ENCODE measurements at places on chromosomes 4 and X. TPM values are rescaled to one million over a fixed set of nuclear protein-coding genes. Genes with fewer than 3 reads are reported as not detected.

ARHGAP6 gene
- total RNA-seq, result not detected

- DNase-seq, result no peak
Observed at GRCh38 chr4:149766135-149766534, 49.5 kb downstream of the IQCM start.

DNA sequence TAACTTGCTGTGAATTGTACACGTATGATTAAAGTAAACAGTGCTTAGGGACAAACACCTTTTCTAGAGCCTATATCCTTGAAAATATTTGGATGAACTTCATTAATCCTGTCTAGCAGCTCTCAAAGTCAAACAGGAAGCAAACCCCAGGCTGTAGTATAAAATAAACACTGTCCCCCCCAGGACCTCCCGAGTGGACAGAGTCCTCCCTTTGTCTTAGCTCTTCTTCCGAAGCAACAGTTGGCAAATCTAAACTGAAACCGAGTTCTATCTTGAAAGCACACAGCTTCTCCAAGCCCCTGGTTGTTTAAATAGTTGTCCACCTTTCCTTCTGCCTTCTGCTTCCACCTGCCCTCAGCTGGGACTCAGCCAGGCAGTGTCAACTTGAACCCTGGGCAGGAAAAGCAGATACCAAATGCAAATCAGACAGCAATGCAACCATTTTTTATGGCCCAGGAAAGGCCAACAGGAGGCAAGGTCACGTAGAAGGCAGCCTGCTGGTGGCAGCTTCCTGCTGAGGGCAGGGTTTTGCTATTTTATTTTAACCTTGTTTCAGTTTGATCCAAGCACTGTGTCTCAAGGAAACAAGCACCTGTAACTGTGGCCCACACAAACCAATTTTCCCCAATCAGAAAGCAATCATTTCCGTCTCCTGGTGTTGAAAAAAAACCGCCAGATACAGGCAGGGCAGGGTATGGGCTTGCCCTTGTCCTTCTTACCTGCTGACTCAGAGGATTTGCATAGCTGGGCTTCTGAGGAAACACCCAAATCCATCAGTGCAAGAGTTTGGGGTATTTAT lies 110.3 kb upstream of the KIT start:
- DNase-seq, result no peak

TCEANC gene
- total RNA-seq, result 3.4 TPM

PTCHD1 gene
- not detected for total RNA-seq

- DNase-seq, result no peak
Observed at GRCh38 chr4:121791481-121791880, 9.6 kb upstream of the EXOSC9 start.

TCEAL5 gene
- not detected for total RNA-seq

Measured in Karpas-422 (cell line).